ENCODE measurements at places on chromosomes 7 and 10. TPM values are rescaled to one million over a fixed set of nuclear protein-coding genes. Genes with fewer than 3 reads are reported as not detected.
A peak's percentile ranks its signal among the peaks of the same experiment; 100 is the strongest.

The SRRM3 gene
- total RNA-seq = 1.4 TPM

The TUBB8 gene
- total RNA-seq = not detected

The IGF2BP3 gene
- 39.5 TPM for total RNA-seq

The HECTD2 gene
- total RNA-seq = 7.1 TPM

The HGF gene
- total RNA-seq = not detected

The GRK5 gene
- 11.4 TPM for total RNA-seq

The CALCR gene
- total RNA-seq = not detected

The EPHB6 gene
- total RNA-seq = 4.0 TPM

The HOXA11 gene
- total RNA-seq = not detected

The SAP25 gene
- 1.6 TPM for total RNA-seq

DNA sequence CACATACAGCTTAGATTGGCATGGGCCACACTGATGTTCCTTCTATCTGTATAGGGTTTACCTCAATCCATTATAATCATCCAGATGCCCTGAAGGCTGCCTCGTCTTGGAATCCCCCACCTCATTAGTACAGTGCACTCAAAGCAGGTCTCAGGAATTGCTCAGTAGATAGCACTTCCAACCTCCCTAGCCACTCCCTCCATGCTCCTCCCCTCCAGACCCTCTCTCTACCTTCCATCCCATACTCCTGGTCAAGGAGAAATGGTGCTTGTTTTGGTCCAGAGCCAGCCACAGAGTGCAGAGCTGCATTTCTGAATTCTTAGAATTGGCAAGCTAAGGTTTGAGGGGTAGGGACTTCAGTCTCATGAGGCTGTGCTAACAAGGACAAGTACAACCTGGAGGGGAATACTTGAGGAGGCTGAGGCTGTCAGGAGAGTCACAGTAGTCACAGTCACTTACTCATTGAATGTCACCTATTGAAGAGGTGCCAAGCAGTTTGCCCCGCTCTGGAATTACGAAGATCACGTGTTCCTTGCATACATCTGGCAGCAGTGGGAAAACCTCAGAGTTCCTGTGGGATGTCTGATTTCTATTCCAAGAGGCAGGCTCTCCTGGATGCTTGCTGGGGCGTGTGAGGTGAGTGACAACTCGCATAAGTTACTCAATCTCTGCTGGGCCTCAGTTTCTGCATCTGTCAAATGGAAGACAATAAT, 60.7 kb upstream of the ZNF746 start:
- DNase-seq = peak; percentile 97

DNA sequence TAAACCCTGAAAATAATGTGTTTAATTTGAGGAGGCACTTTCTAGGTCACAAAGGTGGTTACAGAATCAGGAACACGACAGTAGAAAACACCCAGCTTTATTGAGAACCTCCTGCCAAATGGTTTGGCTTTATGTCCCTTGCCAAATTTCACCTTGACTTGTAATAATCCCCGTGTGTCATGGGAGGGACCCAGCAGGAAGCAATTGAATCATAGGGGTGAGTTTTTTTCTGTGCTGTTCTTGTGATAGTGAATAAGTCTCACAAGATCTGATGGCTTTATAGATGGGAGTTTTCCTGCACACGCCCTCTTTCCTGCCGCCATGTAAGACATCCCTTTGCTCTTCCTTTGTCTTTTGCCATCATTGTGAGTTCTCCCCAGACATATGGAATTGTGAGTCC, 193.8 kb upstream of the KLF6 start:
- DNase-seq = peak; percentile 57

DNA sequence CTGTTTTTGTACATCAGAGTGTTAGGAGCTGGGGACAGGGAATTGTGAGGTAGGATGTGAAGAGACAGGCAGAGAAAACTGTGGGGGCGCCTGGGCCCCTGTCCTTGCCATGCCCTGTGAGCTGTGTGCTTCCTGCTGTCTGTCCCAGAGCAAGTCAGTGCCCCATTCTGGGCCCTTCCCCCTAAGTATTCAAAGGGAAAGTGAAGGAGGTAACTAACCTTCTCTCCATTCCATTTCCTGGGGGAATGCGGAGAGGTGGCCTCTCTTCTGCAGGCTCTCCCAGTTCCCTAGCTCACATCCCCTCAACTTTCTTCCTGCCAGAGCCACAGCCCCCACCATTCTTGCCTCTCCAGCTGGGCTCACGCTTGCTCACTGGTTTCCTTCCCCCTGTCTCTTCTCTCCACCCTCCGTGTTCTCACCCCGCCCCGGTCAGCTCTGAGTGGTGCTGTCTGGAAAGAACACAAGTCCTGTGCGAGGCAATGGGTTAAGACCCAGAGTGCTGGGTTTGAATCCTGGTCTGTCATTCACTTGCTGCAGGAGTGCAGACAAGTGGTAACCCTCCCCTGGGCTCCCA, 9.7 kb upstream of the VSIR start:
- no peak for DNase-seq

DNA sequence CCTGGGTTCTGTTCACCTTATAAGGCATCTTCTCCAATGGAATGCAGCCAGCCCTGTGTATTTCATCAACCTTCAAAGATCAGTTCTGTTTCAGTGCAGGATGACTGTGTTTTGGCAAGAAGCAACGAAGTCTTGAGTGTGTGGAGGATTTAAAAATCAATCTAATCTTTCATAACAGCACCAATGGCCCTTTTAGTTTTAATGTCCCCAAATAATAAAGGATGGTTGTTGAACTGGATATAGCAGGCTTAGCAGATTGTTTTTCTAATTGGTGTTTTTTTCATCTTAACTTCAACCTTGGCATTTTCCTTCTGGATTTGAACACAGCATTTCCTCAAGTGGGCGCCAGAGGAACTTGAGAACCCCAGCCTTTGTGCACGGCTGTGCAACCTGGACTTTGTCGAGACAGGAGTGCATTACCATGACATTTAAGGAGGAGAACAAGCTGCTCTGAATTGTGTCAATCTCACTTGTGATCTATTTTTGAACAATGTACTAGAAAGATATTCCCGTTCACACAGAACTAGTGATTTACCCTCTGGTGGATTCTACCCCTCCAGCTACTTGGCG, 313.3 kb upstream of the AKR1E2 start:
- peak; percentile 50 for DNase-seq

GRCh38 chr10:91536733-91537132, 96.1 kb downstream of the PPP1R3C start:
- DNase-seq = no peak

- DNase-seq = no peak
These were observed 6.2 kb downstream of the NIPSNAP2 start for GRCh38 chr7:55970561-55970960.

- no peak for DNase-seq
These were observed 175.7 kb upstream of the PCLO start for GRCh38 chr7:83338277-83338950.

- no peak for DNase-seq
These were observed 52.3 kb downstream of the EZH2 start for GRCh38 chr7:148831782-148832181.

DNA sequence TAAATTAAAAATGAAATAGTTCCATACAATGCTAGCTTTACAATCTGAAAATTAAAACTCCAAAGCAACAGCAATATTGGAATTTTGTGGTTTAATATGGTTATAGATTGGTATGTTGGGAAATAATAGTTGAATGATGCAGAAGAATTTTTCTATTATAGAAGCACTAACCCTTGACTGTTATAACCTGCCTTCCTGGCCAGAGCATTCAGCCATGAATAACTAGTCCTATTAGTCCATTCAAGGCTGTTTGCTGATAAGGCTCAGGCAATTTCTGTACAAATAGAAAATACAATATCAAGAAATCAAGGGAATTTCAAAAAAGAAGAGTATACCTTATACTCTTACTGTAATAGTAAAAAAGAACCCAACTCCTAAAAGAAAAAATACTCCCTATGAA, 101.6 kb upstream of the SP4 start:
- DNase-seq = no peak

DNA sequence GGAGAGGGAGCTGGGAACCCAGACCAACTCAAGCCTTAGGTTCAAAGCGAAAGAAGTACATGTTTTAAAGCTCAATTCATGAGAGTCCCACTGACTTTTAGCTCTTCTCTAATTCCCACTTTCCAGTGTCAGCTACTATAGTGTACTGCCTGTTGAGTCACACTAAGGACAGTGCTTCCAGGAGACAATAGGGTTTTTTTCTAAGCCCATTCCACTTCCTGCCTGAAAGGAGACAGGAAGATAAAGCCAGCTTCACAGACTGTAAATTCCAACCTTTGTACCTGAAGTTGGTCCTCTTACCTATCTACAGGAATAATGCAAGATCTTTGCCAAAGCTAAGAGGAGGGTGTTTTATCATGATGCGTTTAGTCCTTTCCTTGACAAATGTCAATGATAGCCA, 4.4 kb downstream of the MSRB2 start:
- DNase-seq = peak; percentile 65

DNA sequence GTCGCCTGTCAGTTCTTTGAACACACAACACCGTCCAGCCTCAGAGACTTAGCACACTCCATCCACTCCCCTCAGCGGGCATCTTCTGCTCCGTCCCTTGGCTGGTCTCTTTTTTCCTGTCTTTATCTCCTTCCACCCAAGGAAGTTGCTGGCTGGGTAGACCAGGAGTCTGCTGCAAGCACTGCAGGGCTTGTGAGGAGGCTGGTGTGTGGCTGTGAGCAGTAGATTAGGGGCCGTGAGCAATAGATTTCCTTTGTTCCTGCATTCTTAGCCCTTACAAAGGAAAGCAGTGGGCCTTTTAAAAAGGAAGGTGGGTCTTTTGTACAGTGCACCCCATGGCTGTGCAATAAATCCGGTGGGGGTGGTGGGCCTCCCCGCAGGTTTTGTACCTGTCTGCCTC, 100.3 kb upstream of the BTBD16 start:
- DNase-seq = no peak

GRCh38 chr10:15550950-15551349, 168.8 kb downstream of the ITGA8 start:
- DNase-seq = no peak

GRCh38 chr7:81140252-81140651, 221.4 kb upstream of the SEMA3C start:
- no peak for DNase-seq

DNA sequence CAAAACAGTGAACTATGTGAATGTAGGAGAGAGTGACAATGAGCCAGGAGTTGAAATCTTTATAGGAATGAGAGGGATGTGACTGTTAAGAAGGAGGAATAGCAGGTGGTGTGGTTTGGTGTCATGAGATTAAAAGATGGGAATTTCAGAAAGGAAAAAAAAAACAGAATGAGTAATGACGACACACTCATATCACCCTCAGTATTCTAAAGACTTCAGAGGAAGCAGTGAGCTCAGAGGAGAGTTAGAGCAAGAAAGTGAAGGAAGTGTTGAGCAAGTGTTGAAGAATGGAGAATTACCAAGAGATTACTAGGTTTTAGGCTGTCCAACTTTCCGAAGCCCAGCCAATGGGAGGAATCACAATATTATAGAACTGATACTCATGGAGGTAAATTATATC, 220.5 kb upstream of the HGF start:
- peak; percentile 85 for DNase-seq

DNA sequence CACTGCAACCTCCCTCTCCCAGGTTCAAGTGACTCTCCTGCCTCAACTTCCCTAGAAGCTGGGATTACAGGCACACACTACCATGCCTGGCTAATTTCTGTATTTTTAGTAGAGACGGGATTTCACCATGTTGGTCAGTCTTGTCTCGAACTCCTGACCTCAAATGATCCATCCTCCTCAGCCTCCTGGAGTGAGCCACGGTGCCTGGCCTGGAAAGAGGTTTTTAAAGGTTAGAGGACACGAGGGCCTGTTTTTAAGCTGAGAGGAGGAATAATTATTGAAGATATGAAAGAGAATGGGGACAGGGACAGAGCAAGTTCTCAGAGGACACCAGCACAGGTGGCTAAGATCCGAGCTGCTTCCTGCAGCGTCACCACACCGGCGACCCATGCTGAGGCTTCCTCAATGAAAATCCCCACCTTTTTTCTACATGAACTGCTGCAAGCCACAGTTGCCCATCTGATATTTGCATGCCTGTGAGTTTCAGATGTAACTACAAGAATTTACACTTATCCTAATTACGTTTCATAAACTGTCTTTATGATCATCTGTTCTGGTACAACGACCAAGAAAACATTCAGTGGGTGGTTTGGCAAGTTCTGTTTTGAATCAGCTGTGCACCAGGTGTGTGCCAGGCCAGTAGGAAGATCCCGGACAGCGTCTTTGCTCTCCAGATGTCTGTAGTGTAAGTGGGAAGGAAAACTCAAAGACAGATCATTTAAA, 76.0 kb downstream of the HIP1 start:
- DNase-seq = no peak
